ENCODE measurements at places on chromosomes 2 and 18.

DNA sequence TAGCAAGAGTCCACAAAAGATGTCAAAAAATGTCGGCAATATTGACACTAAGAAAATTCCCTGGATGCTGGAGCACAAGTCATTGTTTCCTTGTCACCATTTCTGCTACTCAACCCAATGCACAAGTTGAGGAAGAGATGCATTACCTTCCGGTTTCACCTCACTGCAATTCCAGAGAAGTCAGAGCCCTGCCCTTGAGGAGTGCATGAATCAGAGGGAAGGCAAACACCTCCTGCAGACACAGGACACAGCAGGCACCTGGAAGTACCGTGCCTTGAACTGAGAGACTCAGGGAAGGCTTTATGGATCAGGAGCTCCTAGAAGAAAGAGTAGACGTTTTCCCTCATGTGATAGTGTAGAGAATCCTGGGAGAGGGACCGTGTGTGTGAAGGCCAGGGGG lies 62.7 kb upstream of the ARL4C start:
- DNase-seq = no peak

DNA sequence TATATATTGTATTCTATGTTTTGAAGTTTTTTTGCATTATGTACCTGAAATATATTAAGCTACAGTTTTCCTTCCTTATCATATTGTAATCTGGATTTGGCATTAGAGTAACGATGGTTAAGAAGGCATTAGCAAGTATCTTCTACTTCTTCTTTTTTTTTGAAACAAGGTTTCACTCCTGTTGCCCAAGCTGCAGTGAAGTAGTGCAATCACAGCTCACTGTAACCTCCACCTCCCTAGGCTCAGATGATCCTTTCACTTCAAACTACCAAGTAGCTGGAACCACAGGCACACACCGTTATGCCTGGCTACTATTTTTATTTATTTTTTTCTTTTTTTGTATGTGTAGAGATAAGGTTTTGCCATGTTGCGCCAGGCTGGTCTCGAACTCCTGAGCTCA lies 201.1 kb downstream of the ZNF804A start:
- no peak for DNase-seq

DNA sequence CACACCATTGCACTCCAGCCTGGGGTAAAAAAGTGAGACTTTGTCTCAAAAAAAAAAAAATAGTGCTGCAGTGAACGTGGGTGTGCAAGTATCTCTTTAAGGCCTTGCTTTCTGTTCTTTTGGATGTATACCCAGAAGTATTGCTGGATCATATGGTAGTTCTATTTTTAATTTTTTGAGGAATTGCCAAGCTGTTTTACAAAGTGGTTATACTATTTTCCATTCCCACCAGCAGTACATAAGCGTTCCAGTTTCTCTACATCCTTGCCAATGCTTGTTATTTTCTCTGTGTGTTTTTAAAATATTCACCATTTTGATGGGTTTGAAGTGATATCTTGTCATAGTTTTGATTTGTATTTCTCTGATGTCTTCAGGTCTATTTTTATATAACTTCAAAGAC lies 13.1 kb downstream of the ARMC9 start:
- no peak for DNase-seq

DNA sequence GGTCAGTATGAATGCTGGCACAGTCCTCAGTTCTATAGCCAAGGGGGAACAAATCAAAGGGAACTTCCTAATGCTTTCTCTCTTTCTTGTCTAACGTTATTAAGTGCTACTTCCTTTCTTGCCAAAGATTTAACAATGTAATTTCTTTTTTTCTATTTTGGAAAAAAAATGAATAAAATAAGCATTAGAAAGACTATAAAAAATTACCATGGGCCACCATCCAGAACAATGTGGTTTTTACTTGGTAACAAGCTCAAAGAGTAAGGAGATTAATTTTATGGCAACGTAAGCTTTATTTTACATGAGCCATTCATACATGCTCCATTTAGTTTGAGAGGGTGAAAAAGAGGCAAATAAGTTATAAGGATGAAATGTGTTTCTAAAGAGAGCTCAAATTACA lies 40.1 kb downstream of the SERPINE2 start:
- no peak for DNase-seq

DNA sequence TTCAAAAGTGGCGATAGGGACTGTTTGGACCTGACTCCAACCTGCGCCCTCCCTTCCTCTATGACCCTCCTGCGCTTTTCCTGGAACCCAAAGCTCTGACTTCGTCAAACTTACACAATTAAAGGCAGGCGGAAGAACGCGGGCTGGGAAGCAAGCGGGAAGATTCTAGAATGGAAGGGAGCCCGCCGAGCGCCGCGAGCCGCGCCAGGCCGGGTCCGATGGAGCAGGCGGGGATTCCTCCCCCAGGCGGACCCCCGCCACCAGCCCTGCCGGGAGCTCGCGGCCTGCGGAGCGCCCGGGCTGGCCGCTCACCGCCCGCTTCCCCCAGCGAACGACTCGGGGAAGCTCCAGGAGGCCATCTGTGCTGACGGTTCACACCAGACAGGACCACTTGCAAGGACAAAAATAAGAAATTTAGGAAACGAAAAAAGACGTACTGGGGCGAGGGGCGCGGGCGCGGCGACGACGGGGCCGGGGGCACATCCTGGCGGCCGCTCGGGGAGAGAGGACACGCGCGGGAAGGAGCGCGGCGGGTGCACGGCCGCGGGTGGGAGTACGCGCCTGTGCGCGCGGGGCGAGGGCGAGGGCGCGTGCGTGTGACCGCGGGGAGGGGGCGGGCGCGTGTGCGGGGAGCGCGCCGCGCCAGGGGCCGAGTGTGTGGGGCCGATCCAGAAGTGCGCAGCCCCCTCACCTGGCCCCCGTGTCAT lies 1.1 kb upstream of the SALL3 start:
- no peak for DNase-seq

DNA sequence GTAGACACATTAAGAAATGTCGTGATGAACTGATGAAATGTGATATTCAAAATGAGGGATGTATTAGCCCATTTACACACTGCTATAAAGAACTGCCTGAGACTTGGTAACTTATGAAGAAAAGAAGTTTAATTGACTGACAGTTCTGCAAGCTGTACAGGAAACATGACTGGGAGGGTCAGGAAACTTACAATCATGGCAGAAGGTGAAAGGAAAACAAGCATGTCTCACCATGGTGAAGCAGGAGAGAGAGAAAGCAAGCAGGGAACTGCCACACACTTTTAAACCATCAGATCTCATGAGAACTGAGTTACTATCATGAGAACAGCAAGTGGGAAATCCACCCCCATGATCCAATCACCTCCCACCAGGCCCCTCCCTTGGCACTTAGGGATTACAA lies 1010.8 kb upstream of the CELF4 start:
- no peak for DNase-seq

- no peak for DNase-seq
These were observed 254.4 kb upstream of the TANK start for GRCh38 chr2:160905862-160906261.

GRCh38 chr2:105541189-105542050 lies 142.6 kb upstream of the FHL2 start:
- DNase-seq = no peak

- peak; percentile 76 for DNase-seq
These were observed 12.5 kb upstream of the CHAC2 start for GRCh38 chr2:53755121-53755520.

DNA sequence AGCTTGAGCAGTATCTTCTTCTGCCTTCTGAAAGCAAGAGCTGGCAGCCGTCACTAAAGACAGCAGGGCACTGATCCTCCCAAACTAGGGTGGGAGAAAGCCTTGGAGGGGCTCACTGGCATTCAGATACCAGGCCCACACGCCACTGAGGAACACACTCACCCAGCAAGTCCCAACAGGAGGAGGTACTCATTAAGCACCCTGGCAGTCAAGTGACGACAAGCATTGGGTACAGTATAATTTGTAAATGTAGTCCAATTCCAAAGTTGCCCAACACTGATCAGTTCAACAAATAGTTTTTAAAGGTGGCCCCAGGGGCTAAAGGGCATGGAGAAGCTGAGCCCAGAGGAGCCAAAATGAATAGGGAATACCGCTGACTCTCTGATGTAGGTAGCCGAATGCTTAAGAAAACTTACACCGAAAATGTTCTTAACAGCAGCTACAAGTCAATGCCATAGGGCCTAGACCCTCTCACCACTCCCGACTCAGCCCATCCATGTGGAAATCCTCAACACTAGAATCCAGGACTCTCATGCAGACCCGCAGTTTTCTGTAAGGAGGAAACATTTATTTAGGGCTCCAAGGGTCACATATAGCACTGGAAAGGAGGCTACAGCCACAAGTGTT lies 9.9 kb downstream of the LIMS2 start:
- no peak for DNase-seq

- peak; percentile 86 for DNase-seq
These were observed 16.2 kb downstream of the KLF7 start for GRCh38 chr2:207149249-207150213.

- no peak for DNase-seq
These were observed 158.9 kb upstream of the GLI2 start for GRCh38 chr2:120576509-120577474.

DNA sequence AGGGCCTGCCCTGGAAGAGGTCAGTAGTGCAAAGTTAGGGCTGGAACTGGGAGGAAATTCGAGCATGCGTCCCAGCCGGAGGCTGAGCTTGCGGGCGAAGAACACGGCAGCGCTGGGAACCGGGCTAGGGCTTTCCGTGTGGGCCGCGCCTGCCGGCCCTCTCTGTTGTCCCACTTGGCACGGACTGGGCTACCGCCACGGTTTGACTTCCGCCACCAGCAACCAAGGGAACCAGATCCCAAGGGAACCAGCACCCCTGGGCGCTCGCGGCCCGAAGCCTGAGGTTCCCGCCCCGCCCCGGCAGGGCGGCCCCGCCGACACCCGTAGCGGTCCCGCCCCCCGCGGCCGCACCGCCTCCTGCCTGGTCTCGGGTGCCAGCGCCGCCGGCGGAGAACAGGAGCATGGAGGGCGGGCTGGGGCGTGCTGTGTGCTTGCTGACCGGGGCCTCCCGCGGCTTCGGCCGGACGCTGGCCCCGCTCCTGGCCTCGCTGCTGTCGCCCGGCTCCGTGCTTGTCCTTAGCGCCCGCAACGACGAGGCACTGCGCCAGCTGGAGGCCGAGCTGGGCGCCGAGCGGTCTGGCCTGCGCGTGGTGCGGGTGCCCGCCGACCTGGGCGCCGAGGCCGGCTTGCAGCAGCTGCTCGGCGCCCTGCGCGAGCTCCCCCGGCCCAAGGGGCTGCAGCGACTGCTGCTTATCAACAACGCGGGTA lies at the start of gene SPR:
Gene SPR (plus strand): TSS at position 377 of the 708 bp plus-strand sequence. CDS start 25 bp downstream, at position 402.
- DNase-seq = peak; percentile 66

- no peak for DNase-seq
These were observed 43.1 kb downstream of the CYRIA start for GRCh38 chr2:16622399-16622968.

GRCh38 chr18:57075716-57076400 lies 71.0 kb upstream of the BOD1L2 start:
- no peak for DNase-seq

DNA sequence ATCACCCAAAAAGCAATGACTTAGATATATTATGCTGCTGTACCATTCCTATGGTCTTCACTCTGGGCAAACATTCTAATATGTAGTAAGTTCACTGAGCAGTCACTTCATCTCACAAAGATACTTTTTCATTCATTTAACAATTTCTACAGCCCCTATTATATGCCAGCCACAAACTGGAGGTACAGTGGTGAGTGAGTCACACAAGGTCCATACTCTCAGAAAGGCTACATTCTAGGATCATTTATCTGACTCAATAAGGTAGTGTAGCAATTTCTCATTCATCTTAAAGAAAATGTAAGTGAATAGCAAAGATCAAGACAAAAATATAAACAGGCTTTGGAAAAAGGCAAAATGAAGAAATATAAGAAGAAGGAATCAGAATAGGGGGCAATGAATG lies 40.5 kb downstream of the NHEJ1 start:
- DNase-seq = no peak

- no peak for DNase-seq
These were observed 12.4 kb downstream of the LMAN2L start for GRCh38 chr2:96727431-96727830.

DNA sequence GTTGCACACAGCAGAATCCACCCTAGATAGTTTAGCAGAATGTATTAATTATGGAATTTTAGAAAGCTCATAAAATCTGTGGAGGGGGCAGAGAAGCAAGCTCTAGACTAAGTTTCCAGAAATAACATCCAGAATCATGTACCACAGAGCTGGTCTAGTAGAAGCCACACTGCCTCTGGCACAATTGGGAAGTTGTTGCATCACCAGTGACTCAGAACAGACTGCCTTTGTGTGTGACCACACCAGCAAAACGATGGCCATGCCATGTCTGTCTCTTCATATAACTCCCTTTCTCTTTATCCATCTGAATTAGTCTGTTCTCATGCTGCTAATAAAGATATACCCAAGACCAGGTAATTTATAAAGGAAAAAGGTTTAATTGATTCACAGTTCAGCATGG lies 158.9 kb downstream of the CCDC148 start:
- DNase-seq = no peak

- DNase-seq = no peak
These were observed 617.7 kb downstream of the IRS1 start for GRCh38 chr2:226181909-226182308.

GRCh38 chr18:25005541-25006403 lies 346.2 kb downstream of the ZNF521 start:
- DNase-seq = no peak

DNA sequence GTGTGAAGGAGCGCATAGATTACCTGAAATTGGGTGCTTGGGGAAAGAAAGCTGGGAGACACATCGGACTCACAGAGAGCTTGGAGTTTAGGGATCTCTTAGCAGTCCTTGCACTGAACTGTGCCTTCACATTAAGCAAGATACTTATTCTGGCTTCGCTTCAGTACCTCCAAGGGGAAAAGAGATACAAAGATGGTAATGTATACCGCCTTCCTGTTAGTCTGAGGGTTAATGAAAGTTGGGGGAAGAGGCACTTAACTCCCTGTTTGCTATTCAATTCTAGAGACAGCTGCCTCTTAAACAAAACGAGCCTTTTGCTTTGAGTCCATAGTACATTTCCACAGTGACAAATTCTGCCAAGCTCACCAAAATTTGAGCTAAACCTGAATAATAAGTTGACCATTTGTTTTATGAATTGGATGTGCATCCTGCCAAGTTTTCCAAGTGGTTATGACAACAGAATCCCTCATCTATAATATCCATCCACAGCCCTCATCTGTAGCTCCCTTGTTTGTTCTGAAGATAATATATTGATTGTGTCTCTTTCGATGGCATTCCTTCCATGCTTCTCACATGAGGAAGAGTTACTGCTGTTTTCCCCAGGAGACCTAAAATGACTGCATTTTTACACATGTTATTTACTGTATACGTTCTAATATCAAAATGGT lies 287.1 kb upstream of the ATP5MC3 start:
- DNase-seq = no peak

DNA sequence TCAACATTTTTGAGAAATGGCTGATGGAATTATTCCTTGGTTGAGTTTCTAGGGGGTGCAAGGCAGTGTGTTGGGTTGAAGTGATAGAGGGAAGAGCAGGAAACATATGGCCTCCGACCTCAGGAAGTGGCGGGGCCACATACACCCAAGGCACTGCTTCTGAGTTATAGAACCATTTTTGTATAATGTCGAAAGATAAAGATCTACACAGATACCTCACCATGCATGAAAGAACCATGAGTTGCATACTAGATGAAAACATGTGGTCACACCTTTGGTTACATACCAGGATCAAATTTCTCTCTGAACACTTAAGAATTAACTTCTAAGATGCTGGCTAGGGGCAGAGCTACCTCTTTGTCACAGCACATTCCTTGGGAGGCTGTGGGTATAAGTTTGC lies 23.2 kb downstream of the LAMA3 start:
- DNase-seq = no peak

- DNase-seq = no peak
These were observed 6.3 kb upstream of the EN1 start for GRCh38 chr2:118853651-118854291.

- DNase-seq = no peak
These were observed 129.8 kb upstream of the ALKAL2 start for GRCh38 chr2:417662-418061.

Measured in hematopoietic multipotent progenitor cell treated with erythropoietin and hydrocortisone succinate and interleukin-3 and kit ligand, for 8 days (in vitro differentiated cells).